ENCODE measurements at places on chromosomes 7 and 10.

DNA sequence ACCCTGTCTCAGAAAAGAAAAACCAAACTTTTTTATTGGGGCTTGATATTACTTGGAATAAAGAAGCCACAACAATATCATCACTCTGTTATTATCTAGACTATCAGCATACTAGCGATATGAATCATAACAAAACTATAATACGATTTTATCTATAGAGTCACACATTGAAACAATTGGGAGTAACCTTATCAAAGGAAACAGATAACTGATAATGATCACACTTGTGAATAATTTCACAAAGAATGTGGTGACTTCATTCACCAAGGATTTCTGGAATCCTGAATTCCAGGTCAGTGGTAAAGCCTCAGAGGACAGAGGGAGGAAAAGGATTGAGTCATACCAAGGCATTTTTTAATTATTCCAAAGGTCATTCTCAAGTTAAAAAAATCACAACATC is 32.1 kb upstream of the NMT2 start:
- DNase-seq, result no peak

- DNase-seq, result no peak
These were observed 22.0 kb upstream of the PSMG3 start for GRCh38 chr7:1591876-1592275.

DNA sequence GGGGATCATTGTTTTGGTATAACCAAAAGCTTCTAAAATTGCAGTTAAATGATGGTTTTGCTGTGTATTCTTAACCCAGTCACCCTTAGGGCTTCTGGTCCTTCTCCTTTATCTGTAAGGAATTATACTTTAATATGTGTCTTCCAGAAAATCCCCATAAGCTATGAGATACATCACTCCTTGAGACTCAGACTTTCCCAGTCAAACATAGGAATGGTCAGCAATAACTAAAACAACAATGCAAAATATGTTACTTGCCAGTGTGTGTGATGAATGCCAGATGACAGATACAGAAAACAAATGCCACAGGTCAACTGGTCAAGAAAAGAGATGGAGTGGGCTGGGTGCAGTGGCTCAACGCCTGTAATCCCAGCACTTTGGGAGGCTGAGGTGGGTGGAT is 10.1 kb downstream of the ADD3 start:
- no peak for DNase-seq

GRCh38 chr7:148173369-148173768 is 417.2 kb upstream of the C7orf33 start:
- no peak for DNase-seq

DNA sequence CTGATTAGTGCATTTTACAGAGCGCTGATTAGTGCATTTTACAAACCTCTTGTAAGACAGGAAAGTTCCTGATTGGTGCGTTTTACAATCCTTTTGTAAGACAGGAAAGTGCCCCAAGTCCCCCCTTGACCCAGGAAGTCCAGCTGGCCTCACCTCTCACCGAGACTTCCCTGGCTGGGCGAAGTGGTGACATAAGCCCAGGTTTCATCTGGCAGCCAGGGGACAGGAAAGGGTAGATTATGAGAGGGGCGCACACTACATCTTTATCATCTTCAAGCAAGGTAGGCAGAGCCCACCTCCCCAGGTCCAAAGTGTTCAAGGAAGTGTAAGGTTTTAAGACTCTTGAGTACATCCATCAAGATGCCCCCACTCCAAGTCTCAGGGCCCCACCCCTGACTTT is 5.5 kb upstream of the GDF10 start:
- no peak for DNase-seq

DNA sequence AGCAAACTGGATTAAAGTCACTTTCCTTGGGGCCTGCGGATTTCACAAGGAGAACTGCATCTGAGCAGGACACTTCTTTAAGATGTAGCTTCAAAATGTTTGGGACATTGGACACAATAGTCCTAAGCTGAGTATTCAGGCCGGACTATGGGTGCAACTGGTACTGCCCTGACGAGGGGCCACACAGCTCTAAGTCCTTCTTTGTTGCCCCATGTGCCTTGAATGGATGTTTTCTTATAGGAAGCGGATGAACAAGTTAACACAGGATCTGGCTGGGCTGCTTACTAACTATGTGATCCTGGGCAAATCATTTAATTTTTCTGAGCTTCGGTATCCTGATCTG is 147.8 kb upstream of the KLF14 start:
- no peak for DNase-seq

DNA sequence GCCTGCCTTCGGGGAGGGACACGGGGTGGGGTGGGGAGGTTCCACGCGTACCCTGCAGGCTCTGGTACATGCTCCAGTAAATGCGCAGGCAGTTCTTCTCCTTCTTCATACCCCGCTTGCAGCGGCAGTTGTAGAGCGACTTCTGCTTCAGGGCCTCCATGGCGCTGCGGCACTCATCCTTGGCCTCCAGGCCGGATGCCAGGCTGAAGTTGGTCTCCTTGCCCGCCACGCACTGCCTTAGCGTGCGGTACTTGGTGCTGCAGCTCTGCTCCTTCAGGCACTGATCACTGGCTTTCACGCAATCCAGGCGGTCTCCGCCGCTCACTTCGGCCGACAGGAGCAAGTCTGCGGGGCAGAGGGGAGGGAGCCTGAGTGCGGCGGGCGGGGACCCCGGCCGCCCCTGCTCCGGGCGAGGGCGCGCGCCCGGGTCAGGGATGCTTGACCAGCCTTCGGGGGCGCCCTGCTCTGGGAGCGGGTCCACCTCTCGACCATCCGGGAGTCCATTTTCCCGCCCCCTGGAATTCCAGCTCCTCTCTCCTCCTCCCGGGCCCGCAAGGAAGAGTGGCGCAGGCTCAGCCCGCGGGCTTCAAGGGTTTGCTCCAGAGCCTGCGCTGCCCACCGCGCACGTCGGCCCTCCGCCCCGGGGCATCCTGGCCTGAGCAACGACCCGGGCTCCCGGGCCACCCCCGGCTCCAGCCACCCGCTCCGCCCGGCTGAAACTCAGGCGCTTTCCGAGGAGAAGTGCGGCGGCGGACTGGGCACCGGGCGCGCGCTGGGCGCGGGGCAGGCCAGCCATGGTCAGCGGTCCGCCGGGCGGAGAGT is 2.0 kb downstream of the GFRA1 start:
- peak; percentile 83 for DNase-seq

GRCh38 chr7:73900286-73900685 is 39.3 kb downstream of the TMEM270 start:
- no peak for DNase-seq

DNA sequence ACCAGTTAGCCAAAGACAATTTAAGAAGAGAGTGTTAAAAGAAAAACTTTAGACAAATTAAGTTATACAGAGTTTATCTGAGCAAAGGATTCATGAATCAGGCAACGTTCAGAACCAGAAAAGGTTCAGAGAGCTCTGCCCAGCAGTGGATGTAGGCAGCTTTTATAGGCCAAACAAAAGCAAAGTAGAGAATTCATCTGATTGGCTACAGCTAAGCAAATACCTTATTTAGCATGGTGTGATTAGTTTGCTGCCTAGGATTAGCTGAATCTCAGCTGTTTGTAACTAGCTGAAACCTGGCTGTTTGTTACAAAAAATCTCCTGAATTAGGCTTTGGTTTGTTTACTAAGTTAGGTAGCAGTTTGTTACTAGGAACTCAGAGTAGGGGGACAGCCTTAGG is 66.0 kb downstream of the SLC25A40 start:
- no peak for DNase-seq

DNA sequence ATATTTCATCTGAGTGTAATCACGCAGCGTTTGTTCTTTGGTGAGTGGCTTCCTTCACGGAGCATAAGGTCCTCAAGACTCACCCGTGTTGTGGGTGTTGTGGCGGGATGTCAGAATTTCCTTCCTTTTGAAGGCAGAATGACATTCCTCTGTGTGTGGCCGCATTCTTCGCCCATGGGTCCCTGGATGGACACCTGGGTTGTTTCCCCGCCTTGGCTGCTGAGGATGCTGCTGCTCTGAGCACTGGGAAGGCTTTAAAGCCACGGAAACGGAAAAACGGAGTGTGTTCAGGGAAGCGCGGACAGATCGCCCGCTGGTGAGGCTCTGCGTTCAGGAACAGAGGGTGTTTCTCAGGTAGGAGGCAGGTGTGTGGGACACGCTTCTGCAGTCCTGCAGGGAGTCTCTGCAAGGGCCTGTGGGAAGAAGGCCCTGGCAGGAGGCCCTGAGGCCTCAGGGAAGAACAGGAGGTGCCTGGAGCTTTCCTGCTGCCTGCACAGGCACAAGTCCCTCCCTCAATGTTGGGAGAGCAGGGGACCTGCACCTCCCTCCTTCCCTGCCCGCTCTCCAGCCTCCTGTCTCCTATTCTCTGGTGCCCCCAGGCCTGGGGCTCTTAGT is 35.7 kb upstream of the SHH start:
- no peak for DNase-seq

- no peak for DNase-seq
These were observed 371.7 kb downstream of the LRMDA start for GRCh38 chr10:75803121-75803520.

GRCh38 chr10:99375426-99375825 is 46.3 kb downstream of the CNNM1 start:
- DNase-seq, result no peak

DNA sequence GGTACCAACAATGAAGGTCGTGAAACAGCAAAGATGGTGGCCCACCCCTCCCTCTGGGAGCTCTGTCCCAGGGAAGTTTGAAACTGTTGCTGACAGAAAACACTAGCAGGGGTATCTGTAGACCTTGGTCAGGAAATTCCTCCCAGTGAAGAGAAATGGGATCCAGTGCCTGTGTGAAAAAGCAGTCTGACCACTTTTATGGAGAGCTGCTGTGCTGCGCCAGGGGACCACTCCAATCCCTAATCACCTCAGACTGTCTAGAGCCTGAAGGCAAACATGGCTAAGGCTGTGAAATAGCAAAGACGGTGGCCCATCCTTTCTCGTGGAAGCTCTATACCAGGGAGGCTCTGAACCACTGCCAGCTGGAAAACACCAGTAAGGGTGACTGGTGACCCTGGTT is 38.3 kb upstream of the TMEM140 start:
- DNase-seq, result no peak

DNA sequence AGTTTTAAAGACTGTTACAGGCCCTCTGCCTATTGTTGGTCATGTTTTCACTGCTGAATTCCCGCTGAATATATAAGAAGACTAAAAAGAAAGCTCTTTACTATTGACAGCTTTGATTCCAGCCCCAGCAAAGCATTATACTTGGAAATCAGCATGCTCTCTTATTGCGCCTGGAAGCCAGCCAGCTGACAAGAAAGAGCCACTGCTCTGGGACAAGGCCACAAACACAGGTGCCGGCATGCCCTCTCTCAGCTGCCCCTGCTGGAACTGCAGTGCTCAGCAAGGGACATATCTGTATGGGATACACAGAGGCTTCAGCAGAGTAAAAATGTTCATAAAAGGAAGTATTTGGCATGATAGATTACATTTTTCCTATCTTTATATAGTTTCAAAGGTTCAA is 523.9 kb downstream of the ADRA2A start:
- no peak for DNase-seq

GRCh38 chr7:158830211-158830723 is 958 bp upstream of the ESYT2 start:
- DNase-seq, result no peak

GRCh38 chr7:155813546-155814315 is 1.5 kb upstream of the SHH start:
- DNase-seq, result no peak

DNA sequence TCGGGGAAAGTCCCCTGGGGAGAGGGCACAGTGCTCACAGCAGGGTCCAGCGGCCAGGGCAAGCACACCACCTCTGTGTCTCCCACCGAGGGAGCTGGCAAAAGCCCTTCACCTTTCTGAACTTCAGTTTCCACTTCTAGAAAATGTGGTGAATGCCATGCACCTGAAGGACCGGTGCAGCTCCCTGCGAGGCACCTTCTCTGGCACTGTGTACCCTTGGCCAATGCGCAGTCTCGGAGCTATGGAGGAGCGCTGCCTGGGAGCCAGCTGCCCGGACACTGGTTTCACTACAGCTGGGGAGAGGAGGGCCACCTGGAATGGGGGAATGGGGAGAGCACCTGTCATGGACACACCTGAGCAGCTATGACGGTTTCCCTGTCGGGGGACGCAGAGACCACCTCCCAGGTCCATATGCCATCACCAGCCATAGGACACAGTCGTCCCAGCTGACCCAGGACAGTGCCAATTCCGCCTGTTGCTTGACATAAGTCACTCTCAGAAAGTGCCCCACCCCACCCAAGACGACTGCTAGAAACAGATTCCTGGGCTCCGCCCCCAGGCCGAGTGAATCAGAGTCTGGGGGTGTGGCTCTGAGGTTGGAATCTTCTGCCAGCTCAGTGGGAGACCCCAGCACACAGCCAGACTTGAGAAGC is 16.8 kb downstream of the RASGEF1A start:
- DNase-seq, result no peak

Data from right kidney (tissue), 9 donors.